ENCODE measurements at places on chromosomes 12 and 14.

DNA sequence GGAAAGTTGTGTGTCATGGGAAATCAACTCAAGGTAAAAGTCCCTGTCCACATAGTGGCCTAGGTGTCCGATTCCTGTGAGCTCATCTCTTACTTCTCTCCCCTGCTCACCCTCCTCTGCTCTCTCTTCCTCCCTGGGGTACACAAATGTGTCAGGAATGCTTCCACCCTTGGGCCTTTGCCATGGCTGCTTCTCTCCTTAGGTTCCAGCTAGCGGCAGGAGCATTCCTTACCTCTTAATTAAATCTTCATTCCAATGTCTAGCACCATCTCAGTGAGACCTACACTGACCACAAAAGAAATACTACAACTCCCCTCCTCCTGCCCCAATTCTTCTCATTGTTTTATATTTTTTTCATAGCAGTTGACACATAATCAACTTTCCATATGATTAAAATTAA, 298.6 kb downstream of the PDZRN4 start:
- DNase-seq = no peak

DNA sequence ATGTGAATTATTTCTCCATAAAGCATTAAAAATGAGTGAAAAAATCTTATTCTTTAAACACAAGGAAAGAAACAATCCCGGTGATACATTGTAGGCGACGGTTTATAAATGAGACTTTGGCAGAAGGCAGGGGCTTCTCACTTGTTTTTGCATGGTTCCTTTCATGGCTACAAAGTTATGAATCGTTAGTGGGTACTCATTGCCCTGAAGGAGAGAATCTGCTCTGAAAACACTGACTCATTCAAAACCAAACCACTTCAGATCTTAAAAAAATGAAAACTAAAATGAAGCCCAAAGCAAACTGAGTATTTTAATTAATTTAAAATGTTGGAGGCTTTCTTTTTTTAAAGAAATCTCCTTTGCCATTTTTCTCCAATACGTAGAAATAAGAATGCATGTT, 41.4 kb upstream of the AMIGO2 start:
- DNase-seq = no peak

GRCh38 chr14:67733616-67734015, 31.9 kb downstream of the RDH12 start:
- DNase-seq = no peak

DNA sequence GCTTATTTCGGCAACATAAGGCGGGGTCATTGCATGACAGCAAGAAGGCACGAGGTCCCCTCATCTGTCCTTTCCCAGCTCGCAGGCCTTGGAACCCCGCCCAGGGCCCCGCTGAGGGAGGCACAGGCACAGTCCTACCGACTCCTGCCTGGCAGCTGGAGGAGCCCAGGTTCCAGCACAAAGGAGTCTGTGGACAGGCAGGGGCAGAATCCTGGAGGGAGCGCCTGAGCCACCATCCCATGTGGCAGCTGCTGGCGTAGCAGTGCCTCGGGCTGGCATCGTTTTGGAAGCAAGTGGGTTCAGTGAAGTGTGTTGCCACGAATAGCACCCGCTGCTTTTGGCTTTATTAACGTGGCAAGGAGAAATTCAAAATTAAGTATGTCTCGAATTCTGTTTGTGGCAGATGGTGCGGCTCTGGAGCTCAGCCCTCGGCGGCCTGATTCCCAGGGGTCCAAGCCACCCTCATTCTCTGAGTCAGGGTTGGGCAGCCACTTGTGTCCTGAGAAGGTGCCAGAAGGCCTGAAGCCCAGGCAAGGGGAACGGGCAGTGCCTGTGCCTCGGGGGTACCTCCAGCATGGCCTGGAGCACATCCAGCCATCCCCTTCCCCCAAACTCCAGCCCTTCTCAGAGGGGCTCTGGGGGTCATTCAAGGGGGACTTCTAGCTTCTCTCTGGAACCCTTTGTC, 35.9 kb downstream of the SLC8B1 start:
- DNase-seq = no peak

DNA sequence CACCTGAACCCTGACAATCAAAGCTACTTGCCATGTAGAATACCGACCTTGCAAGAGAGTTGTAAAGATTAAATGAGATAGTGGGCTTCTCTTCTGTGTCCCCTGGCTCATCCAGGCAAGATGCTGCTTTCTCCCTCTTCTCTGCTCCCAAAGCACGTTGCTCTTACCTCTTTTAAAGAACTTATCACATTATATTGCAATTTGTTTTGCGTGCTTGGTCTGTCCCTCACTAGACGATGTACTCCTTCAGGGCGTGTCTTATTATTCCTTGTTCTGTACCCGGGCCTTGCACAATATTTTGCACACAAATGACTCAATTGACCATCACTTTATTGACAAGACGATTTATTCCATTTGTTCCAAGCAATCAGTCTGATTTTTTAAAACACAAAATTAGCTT, 3.3 kb downstream of the DCN start:
- no peak for DNase-seq

GRCh38 chr12:54749191-54749818, 101.1 kb upstream of the DCD start:
- DNase-seq = no peak

DNA sequence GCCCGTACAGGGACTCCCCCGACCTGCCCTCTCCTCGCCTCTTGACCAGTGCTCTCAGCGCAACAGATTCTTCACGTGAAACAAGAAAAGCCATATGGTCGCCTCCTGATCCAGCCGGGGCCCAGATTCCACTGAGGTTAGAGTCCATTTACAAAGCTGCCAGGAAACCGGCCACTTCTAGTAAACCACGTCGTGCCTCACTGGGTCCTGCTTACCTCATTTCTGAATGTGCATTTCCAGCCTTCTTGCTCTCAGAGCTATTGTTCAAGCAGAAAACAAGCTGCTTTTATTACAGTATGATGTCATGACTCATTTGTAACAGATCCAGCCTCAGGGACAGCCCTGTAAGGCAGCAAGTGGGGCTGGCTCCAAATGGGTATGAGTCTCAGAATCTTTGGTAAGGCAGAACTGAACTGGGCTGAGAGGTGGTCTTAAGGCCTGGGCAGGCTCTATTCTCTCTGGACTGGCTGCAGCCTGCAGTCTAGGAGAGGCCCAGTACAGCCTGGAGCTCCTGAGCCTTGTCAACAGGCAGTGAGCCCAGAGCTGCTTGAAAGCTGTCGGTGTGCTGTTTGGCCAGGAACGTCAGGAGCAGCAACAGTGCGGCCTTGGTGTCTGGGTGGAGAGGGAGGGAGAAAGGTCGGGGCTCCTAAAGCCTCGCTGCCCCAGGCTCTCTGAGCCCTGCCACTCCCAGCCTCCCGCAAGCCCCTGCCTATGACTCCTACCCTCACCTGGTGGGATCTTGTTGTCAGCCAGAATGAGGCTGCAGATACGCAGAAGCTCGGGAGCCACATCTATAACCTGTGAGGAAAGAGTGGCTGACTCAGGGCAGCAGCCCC, 8.3 kb downstream of the REC8 start:
- no peak for DNase-seq

GRCh38 chr14:71290960-71291466, 383.8 kb downstream of the PCNX1 start:
- no peak for DNase-seq

DNA sequence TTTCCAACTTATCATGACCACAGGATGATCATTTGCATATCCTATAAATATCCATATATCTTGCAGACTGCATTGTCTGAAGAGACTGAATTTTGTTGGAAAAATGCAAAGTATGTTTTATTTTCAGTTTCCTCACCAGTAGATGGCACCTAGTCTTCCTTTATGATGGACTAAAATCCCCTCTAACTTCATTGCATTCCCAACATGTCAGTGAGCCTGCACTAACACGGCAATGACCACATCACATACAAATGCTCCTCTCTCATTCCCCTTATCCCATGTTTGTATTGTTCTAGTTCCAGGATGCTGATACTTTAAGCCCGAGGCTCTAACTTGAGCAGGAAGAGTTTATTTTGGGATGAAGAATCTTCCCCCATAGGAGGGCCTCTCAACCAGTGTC, 24.7 kb upstream of the MYBPC1 start:
- no peak for DNase-seq

DNA sequence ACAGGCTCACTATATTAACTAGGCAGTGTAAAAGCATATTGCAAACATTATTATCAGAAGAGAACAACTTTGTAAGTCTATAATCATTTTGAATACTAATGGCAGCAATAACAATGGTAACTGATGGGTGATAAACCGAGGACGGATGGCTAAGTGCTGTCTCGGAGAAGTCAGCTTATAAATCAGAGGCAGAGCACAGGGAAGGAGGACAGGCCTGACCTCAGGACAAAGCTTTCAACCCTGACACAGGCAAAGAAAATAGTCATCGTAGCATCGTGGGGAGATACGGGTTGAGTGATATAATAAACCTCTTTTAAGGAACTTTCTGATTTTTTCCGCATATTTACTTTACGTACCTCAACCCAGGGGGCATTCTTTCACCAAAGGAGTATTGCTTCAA, 48.4 kb downstream of the FLRT2 start:
- no peak for DNase-seq

DNA sequence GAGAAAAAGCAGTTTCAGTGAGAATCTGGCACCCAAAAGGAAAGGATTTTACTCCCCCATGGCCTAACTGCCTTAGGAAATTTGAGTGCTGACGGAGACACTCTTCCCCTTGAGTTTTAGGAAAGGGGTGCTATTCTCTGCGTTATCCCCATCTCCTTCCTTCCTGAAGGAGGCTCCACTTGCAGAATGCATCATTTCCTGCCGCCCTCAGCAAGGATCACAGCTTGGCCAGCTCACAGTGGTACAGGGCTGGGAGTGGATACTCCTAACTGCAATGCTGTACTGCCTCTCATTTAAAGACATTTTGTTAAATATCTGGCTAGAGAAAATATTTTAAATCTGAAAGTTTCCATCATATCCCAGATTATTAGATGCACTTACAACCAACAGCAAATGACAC, 33.0 kb downstream of the RDH12 start:
- no peak for DNase-seq

DNA sequence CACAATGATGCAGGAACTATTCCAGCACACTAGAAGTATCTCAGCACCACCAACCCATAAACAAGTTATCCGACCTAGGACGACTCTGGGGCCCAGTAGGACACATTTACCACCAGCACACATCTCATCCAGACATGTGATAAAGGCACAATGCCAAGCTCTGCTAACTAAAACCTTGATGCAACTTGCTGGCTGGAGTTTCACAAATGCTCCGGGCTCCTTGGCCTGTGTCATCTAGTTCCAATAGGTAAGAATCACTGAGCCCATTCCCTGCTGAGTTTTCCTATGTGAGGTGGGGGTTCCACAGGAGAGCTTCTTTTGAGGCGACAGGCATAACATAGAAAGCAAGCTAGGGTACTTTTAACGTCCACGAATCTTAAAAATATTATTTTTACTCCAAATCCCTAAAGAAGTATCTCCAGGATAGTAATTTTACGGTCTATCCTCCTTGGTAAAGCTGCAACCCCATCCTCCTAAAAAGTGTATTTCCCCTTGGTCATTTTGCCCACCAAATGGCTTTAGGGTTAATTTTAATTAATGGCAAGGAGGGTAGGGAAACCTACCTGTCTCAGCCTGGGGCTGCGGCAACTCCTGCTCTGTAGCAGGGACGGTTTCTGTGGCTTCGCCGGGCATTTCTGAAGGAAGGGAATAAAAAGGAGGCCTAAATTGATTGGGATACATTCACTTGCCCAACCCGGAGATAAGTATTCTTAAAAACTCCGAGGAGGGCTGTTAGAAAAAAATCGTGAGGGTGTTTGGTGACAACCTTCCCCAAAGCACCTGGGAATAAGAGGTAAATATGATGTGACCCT, 1.0 kb downstream of the NACA start:
- DNase-seq = no peak

DNA sequence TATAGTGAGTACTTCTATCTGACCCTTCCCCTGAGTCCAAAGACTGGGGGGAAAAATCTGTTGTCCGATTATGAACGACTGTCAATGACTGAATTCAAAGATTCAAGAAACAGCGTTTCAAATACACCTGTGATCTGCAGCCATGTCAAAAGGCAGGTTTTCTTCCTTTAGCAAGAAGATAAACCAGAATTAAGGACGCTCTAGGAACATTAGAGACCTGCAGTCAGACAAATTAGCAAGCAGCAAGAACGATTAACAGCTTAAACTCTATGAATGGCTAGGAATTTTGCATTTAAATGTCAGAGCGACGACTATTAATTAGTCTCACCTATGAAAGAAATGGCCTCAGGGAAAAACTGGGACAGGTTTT, 2.1 kb downstream of the DUSP6 start:
- DNase-seq = no peak

DNA sequence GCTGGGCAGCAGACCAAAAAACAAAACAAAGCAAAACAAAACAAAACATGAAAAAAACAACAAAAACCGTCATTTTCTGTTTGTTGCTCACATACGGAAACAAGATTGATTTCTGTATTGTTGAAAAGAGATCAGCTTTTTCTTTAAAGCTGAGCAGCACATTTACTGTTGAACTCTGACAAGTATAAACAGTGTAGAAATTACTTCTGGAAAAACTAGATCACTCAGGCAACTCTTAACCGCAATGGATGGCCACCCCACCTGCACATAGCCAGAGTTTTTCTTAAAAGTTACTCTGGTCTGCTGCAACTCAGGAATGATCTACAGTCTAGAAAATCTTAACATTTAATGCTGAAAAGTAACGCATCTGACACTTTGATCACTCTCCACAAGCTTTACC, 80.9 kb downstream of the PPM1H start:
- no peak for DNase-seq

GRCh38 chr14:86057018-86057667, 527.2 kb downstream of the FLRT2 start:
- DNase-seq = no peak

GRCh38 chr14:72605096-72605920, 288.6 kb downstream of the DPF3 start:
- no peak for DNase-seq

DNA sequence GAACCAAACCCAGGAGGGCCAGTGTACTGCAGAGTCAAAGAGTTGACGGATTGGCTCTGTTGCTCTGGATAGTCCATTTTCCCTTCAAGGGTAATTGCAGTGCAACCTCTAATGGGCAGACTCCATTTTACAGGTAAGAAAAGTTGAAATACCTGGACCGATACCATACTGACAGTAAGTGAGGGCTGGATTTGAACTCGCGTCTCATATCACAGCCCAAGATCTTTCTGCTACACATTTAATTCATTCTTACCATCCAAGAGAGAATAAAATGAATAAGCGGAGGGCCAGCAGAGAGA, 356 bp upstream of the ZC3H14 start:
- DNase-seq = no peak

DNA sequence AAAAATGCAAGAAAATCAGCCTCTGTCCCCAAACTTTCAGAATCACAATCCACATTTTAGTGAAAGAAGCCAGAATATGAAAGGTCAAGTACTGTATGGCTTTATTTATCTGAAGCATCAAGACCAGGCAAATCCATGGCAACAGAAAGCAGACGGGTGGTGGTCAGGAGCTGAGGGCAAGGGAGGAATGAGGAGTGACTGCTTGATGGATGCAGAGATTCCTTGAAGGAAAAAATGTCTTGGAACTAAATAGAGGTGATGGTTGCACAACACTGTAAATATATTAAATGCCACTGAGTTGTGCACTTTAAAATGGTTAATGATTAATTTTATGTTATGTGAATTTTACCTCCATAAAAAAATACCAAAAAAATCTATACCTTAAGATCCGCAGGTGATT, 165.1 kb downstream of the GXYLT1 start:
- DNase-seq = no peak
